Lung (tissue), 17 donors: ENCODE measurements at places on chromosomes 4 and X.

GRCh38 chr4:24924309-24924781 lies 11.5 kb upstream of the CCDC149 start:
- DNase-seq = peak; percentile 88

GRCh38 chr4:173237152-173237551 lies 68.5 kb downstream of the GALNT7 start:
- DNase-seq = no peak

DNA sequence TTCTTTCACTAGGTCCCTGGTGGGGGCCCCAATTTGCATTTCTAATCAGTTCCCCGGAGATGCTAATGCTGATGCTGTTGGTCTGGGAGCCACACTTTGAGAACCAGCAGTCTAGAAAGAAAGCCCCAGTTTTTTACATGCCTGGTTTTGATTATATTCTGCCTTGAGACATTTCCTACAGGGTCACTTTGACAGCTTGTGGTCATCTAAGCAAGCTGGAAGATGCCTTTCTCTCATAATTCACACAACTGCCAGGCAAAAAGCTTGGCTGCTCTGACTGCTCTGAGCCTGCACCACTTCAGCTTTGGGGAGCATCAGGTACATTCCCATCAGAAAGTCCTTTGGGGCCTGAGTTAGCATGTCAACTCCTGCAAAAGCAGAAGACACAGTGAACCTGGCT lies 5.9 kb upstream of the PLAC1 start:
- DNase-seq = no peak

DNA sequence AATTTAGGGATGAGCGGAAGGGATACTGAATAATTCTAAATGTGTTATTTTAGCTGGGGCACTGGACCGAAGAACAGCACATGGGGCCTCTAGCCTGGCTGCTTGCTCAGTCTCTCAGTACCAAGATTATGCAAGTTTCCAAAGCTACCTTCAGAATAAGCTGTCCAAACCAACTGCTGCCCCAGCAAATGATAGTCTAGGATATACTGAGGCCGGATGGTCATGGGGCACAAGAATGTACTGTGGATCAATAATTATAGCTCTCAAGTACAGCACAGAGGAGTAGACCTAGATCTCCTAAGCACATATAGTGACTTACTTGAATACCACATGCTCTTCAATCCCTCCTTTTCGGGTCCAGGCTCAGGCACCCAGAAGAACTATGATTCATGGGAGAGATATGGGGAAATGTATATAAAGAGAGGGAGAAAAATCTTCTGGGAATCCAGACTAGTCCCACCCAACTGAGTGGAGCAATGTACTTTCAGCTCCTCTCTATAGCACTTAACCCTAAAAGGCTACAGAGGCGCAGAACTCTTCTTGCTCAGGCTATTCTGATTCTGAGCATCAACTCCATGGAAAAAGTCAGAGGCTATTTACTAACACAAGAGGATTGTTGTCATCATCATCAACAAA lies 160.3 kb upstream of the GPC4 start:
- DNase-seq = no peak

DNA sequence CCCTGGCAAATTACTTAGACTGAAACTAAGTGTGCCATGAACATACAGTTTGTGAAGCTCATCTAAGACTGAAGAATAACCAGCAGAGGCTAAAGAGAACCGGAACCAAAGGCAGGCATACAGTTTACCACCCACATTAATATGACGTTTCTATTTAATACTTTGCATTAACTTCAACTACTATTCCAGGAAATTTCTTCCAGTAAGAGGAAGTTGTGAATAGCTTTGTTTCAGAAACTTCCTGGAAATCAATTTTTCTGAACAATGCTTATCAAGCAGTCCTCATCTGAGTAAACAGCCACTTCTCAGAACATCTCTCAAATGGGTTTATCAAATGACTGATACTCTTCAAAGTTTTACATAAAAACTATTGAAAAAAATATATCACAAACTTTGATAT lies 252.7 kb downstream of the OPHN1 start:
- DNase-seq = no peak

DNA sequence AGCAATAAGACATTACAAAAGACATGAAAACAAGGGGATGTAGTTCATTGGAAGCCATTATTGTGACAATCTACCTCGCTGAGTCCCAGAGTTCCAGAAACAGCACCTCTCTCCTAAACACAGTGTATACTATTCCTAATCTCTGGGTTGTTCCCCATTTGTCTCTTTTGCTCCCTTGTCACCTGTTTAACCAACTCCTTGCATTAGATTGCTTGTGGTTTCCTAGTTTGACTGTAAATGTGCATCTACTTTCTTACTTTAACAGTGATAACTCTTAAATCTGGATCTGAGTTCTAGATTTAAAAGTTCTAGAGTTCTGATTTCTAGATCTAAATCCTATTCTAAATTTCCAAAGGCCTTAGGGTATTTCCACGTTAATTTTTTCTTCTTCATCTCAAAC lies 71.6 kb upstream of the TET2 start:
- DNase-seq = no peak

DNA sequence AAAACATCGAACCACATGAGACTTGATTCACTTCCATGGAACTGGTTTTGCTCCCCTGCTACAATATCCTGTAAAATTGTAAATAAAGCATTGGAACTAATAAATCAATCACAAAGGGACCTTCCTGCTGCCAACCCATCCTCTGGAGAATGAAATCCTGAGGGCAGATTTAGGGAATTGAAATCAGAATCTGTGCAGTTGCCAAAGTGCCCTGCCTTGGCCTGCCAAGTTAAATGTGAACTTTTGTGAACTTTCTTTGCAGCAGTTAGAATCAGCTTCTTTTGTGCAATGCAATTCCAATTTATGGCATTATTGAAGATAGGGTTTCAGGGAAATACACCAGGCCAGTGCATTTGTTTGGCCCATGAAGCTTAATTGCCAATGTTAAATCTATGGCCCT lies 263.1 kb downstream of the PTTG2 start:
- DNase-seq = peak; percentile 18

DNA sequence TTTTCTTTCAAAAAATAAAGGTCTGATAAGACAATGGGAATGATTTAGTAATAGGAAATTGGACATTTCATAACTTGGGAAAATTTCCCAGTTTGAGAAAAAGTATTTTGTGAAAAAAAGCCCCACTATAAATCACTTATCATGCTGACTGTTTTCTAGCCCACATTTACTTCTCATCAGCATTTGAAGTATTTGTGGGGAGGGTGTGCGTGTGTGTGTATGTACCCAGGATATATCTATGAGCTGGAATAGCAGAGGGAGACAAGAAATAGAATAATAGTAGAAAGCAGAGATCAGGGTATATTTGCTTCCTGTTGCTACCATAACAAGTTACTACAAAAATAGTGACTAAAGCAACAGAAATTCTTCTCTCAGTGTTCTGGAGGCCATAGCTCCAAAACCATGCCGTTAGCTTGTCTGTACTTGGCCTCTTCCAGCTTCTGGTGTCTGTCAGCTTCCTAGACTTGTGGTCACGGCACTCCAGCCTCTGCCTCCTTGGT lies 139.8 kb downstream of the PTTG2 start:
- DNase-seq = peak; percentile 44
